ENCODE measurements at places on chromosomes 6 and 20.
A peak's percentile ranks its signal among the peaks of the same experiment; 100 is the strongest.

DNA sequence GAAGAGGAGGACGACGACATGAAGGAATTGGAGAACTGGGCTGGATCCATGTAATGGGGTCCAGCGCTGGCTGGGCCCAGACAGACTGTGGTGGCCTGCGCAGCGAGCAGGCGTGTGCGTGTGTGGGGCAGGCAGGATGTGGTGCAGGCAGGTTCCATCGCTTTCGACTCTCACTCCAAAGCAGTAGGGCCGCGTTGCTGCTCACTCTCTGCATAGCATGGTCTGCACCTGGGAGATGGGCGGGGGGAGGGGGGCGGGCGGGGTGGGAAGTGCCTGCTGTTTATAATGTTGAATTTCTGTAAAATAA is 42.3 kb downstream of the CHMP4B start:
- H3K4me3 ChIP-seq, result no peak overlapping the region
- peaks cover 43% of the 10 kb centered on the region for H3K36me3 ChIP-seq
- no peak overlapping the region for H3K27ac ChIP-seq
- peaks cover 6% of the 10 kb centered on the region for H3K4me1 ChIP-seq
- H3K27me3 ChIP-seq, result peaks cover 2% of the 10 kb centered on the region

DNA sequence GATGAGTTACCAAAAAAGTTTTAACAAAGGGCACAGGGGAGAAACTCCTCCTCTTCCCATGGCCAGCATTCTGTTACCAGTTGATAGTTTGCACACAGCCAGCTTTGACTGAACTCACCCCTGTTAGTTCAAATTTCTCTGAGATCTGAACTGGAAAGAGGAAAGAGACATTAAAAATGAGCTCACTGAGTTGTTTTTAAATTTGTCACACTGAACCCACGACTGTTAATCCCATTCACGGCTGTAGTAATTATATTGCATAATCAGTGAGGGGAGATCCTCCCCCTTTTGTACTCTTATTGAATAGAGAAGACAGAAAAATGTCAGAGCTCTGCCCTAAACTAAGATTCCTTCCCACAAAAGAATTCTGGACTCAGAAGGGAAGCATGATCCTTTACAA is 17.5 kb upstream of the DSP start:
- no peaks in the 10 kb centered on the region for H3K4me1 ChIP-seq
- H3K27me3 ChIP-seq, result peaks cover 12% of the 10 kb centered on the region
- no peak overlapping the region for H3K4me3 ChIP-seq

- H3K4me3 ChIP-seq, result no peak overlapping the region
- H3K27ac ChIP-seq, result no peak overlapping the region
- H3K4me1 ChIP-seq, result no peaks in the 10 kb centered on the region
- H3K36me3 ChIP-seq, result no peaks in the 10 kb centered on the region
- H3K27me3 ChIP-seq, result peaks cover 12% of the 10 kb centered on the region
Measured at GRCh38 chr6:142721215-142721920, 223.6 kb downstream of the HIVEP2 start.

- no peaks in the 10 kb centered on the region for H3K4me1 ChIP-seq
- no peaks in the 10 kb centered on the region for H3K36me3 ChIP-seq
- H3K4me3 ChIP-seq, result no peak overlapping the region
- DNase-seq, result no peak
- no peak overlapping the region for H3K27ac ChIP-seq
Measured at GRCh38 chr6:66489269-66489987, 782.4 kb upstream of the EYS start.

DNA sequence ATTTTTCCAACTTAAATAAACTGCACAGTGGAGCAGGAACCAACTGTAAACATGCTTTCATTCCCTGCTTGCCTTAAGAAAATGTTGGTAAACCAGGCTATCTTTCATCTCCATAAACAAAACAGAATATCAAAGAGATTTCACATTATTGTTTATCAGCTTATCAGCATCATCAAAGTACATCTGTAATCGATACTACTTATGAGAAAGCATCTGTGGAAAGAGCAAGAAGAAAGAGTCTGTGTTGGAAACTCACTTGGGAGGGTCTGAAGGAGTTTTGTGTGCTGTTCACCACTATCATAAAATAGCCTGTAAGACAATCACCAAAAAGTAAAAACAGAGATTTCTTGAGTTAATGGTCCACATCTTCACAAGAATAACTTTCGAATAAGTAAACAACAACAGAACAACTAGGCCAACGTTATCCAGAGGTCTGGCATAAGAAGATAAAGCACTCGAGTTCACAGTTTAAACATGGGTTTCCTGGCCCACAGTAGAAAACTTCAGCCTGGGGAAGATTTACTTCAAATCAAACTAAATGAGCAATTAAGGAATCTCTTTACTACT is 47.9 kb downstream of the EPB41L2 start:
- H3K36me3 ChIP-seq, result no peaks in the 10 kb centered on the region
- H3K27ac ChIP-seq, result no peak overlapping the region
- no peak overlapping the region for H3K4me3 ChIP-seq

DNA sequence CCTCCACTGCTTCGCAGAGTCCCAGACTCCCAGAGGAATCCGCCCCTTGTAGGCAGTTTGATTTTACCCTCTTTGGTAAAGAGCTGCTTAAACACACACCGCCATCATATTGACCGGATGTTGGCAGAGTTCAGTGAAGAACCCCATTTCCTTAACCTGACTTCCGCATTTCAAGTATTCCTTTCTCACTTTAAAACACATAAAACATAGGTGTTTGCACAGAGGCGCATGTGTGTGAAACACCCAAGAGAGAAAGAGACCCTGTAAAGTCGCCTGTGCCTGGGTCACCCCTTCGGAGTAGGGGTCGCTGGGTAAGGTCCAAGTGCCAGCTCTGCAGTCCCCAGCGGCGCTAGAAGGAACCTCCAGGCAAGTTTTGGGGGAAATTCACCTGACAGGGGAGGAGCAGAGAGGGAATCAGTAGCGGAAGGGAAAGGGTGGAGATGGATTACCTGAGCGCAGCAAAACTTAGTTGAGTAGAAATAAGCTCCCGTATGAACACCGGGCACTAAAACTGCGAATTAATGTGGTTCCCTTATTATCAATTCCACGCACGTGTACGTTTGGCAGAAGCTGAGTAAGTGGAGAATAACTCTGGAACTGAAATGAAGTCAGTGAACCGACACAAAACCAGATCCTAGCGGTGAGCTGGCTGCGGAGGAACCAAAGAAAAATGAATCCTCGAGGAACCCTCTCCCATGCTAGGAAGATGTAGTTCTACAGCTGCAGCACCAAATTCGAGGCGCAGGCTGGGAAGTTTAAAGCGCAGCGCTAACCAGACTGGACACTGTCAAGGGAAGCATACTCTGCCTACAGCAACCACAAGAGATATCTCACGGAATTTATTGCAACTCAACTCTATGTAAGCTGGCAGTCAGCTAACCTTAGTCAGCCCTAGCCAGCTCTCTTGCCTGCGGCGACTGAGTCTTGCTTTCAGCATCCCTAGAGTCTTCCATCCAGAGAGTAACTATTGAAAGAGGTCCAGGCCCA is 3.5 kb upstream of the HTR1B start:
- DNase-seq, result peak; percentile 27
- H3K27me3 ChIP-seq, result peaks cover 25% of the 10 kb centered on the region
- H3K4me3 ChIP-seq, result peak overlapping the region; percentile 88
- H3K36me3 ChIP-seq, result peaks cover 11% of the 10 kb centered on the region
- H3K4me1 ChIP-seq, result peaks cover 28% of the 10 kb centered on the region
- H3K27ac ChIP-seq, result no peak overlapping the region

- DNase-seq, result no peak
- H3K4me3 ChIP-seq, result no peak overlapping the region
- H3K4me1 ChIP-seq, result no peaks in the 10 kb centered on the region
- H3K27me3 ChIP-seq, result peaks cover 2% of the 10 kb centered on the region
- H3K27ac ChIP-seq, result no peak overlapping the region
Measured at GRCh38 chr6:21505574-21505990, 88.0 kb upstream of the SOX4 start.

DNA sequence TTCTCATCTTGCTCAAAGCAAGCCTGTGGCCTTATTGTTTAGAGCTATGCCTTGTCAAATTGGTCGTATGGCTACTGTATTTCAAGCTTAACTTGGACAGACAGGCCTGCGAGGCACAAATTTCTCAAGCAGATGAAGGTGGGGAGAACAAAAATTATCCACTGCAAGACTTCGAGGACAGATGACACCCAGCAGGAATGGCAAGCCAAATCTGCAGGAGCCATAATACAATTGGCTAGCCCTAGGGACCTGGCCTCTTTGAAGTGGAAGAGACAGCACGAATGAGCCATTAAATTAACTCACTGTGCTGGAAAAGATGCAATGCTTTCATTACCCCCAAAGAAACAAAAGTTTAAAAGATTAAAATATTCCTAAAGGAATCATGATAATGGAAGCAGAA is 5.0 kb upstream of the BLOC1S5 start:
- H3K36me3 ChIP-seq, result no peaks in the 10 kb centered on the region
- no peak overlapping the region for H3K4me3 ChIP-seq
- H3K27ac ChIP-seq, result no peak overlapping the region
- peaks cover 13% of the 10 kb centered on the region for H3K4me1 ChIP-seq

- no peak for DNase-seq
- H3K27ac ChIP-seq, result no peak overlapping the region
- H3K27me3 ChIP-seq, result no peaks in the 10 kb centered on the region
- no peak overlapping the region for H3K4me3 ChIP-seq
Measured at GRCh38 chr6:111276736-111277135, 189.4 kb downstream of the SLC16A10 start.

GRCh38 chr6:100952006-100952405 is 70.9 kb upstream of the ASCC3 start:
- peaks cover 2% of the 10 kb centered on the region for H3K27me3 ChIP-seq
- no peaks in the 10 kb centered on the region for H3K4me1 ChIP-seq
- DNase-seq, result no peak
- H3K27ac ChIP-seq, result no peak overlapping the region
- no peaks in the 10 kb centered on the region for H3K36me3 ChIP-seq

- H3K4me1 ChIP-seq, result no peaks in the 10 kb centered on the region
- no peaks in the 10 kb centered on the region for H3K36me3 ChIP-seq
- H3K27me3 ChIP-seq, result no peaks in the 10 kb centered on the region
- H3K27ac ChIP-seq, result no peak overlapping the region
Measured at GRCh38 chr6:126696921-126697693, 357.2 kb downstream of the CENPW start.

DNA sequence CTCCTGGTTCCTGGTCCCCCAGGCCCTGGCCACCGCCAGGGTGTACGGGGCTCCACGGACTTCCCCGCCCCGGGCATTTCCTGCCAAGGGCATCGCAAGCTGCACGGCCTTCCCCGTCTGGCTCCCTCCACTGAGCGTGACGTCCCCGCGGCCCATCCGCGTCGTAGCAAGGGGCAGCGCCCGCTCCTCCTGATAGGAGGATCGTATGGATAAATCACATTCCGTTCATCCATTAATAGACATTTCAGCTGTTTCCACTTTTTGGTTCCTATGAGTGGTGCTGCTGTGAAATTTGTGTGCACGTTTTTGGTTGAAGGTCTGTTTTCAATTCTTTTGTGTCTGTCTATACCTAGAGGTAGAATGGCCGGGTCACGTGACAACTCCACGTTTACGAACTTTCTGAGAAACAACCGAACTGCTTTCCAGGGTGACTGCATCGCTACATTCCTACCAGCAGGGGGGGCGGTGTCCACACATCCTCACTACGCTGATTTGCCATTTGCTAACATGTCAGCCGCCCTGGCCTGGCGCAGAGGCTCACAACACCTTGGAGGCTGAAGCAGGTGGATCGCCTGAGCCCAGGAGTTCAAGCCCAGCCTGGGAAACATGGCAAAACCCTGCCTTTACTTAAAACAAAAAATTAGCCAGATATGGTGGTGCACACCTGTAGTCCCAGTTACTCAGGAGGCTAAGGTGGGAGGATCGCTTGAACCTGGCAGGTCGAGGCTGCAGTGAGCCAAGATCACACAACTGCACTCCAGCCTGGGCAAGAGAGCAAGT is 37.7 kb downstream of the KCNQ2 start:
- H3K27ac ChIP-seq, result no peak overlapping the region
- H3K36me3 ChIP-seq, result no peaks in the 10 kb centered on the region
- peak; percentile 59 for DNase-seq
- H3K4me3 ChIP-seq, result no peak overlapping the region

DNA sequence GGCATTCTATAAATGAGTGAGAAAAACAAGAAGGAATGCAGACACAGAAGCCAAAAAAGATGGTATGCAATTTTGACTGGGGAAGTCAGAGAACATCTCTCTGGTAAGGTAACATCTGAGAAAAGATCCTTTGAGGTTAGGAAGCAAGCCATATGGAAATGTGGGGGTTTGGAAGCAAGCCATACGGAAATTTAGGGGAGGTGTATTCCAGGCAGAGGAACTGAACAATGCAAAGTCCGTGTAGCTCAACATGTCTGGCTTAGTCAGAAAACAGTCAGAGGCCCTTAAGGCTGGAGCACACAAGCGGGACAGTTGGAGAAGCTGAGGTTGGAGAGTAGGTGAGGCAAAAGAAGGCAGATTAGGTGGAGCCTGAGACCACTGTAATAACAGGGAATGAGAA is 35.3 kb downstream of the RALGAPA2 start:
- DNase-seq, result no peak
- H3K27ac ChIP-seq, result no peak overlapping the region
- peaks cover 45% of the 10 kb centered on the region for H3K4me1 ChIP-seq
- H3K4me3 ChIP-seq, result no peak overlapping the region
- no peaks in the 10 kb centered on the region for H3K36me3 ChIP-seq

GRCh38 chr20:9884061-9884460 is 45.2 kb upstream of the PAK5 start:
- no peaks in the 10 kb centered on the region for H3K27me3 ChIP-seq
- H3K27ac ChIP-seq, result no peak overlapping the region
- H3K36me3 ChIP-seq, result no peaks in the 10 kb centered on the region

DNA sequence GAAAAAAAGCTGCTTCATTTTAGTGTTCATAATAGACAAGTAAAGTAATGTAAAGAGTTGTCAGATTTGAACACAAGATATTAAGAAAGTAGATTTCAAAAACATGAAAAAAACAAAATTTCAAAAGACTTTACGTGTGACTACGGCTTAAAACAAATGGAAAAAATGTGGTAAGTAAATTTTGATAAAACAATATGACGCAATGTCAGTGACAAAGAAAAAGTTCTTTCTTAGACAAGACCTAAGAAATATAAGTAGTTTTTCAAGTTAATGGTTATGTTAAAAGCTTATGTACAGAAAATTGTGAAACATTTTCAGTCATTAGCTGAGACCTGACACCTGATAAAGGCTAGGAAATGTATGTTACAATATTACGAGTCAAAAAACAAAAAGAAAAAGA is 73.7 kb upstream of the EYS start:
- H3K4me1 ChIP-seq, result no peaks in the 10 kb centered on the region
- no peaks in the 10 kb centered on the region for H3K36me3 ChIP-seq
- no peak for DNase-seq
- no peaks in the 10 kb centered on the region for H3K27me3 ChIP-seq

DNA sequence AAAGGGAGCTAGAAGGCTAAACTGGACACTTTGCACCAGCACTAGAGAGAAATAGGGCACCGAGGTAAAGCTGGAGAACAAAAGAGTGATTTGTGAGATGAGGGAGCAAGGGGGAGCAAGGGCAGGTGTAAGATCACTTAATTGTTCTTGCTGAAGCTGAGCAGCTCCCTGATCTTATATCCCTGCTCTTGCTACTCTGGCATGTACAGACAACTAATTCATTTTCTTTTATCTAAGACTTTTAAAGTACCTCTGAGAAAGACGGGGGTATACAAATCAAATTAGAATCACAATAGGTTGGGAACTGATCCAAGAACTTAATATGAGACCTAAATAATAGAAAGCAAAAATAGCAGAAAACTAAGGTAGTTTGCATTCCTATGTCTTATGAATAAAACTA is 381.7 kb upstream of the POU3F2 start:
- no peak for DNase-seq
- H3K27ac ChIP-seq, result no peak overlapping the region
- no peaks in the 10 kb centered on the region for H3K27me3 ChIP-seq
- no peaks in the 10 kb centered on the region for H3K36me3 ChIP-seq
- H3K4me3 ChIP-seq, result no peak overlapping the region

GRCh38 chr6:39203436-39204159 is 25.7 kb downstream of the KCNK5 start:
- H3K27me3 ChIP-seq, result peaks cover 2% of the 10 kb centered on the region
- no peaks in the 10 kb centered on the region for H3K36me3 ChIP-seq
- no peak overlapping the region for H3K4me3 ChIP-seq
- no peak for DNase-seq
- no peaks in the 10 kb centered on the region for H3K4me1 ChIP-seq

All from immature natural killer cell (primary cell).